ENCODE measurements at places on chromosomes 3 and 15.

- no peak for DNase-seq
Measured at GRCh38 chr3:32978331-32978730, 26.9 kb downstream of the CCR4 start.

DNA sequence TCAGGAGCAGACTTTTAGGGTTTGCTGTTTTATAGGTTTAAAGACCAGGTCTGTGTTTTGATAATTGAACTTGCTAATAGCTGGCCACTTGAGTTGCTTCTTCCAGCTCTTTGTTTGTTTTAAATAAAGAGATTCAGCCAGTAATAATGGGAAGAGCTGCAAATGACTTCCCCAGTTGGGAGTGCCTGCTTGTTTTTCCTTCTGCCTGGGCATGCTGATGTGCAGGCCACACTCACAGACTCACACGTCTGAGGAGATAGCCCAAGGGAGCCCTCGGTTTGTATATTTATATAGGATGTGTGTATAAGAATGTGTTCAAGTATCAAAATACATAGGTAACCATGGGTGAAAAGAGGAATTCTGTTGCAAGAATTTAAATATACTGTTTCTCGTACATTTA lies 78.2 kb upstream of the BOC start:
- no peak for DNase-seq

DNA sequence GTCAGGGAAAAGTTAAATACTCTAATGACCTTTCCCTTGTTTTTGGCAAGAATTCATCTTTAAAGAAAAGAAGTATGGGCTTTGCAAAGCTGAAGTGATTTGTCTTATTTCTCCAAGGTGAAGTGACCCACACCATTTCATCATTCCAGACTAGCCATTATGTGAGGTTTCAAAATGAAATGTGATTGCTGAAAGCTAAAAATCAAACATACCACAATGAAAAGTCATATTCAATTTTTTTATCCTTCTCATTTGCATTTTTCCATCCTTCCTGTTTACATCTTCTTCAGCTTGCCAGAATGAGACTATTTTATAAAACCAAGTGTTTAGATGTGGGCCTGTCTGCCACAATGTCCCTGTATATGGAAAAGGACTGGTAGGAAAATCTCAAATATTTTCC lies 142.3 kb upstream of the STRIT1 start:
- DNase-seq = no peak

DNA sequence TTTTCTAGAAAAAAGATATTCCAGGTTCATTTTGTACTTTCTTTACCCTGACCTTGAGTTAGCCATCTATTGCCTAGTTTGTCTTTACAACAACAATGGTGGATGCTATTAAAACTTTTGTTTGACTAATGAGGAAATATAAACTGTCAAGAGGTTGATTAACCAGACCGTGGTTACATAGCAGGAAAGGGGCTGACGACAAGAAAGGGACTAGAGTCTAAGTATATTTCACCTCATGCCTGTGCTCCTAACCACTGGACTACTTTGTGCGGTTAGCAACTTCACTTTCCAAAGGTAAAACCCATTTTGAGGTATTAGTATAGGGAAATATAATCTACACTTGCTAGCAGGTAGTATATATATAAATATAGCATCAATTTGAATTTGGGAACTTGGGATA lies 327.1 kb downstream of the SATB1 start:
- DNase-seq = no peak

DNA sequence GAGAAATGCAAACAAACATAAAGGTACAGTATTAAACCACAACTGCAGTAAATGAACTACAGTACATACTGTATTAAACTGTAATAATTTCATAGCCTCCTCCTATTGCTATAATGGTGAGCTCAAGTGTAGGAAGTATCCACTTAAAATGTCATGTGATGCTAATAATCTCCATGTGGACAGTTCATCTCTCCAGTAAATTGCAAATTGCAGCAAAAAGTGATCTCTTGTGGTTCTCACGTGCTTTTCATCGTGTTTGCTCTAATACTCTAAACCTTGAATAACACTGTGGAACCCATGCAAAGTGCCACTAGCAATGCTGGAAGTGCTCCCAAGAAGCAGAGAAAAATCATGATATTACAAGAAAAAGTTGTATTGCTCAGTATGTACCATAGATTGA lies 9.2 kb upstream of the FNDC3B start:
- no peak for DNase-seq

DNA sequence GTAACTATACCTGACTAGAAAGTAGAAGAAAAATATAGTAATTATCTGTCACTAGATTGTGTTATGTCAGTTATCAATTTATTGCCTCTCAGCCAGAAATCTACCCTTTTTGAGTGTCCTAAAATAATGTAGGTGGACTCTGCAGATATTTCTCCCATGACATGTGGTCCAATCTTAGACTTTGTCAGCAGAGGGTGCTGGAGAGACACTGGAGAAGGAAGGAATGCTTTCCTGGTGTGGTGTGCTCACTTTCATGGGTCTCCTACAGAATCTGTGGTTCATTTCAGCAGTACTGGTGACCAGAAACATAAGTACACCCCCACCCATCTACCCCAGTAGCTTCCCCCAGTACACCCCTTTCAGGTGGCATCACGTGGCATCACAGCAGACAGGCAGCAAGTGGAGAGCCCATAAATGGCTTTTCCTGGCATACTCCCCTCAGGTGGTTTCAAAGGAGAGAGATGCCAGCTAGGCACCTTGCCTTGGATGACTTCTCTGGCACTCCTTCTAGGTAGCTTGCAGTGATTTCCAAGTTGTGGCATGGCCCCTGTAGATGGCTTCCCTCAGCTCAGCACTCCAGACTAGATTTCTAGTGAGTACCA lies 114.7 kb downstream of the GADL1 start:
- DNase-seq = no peak

DNA sequence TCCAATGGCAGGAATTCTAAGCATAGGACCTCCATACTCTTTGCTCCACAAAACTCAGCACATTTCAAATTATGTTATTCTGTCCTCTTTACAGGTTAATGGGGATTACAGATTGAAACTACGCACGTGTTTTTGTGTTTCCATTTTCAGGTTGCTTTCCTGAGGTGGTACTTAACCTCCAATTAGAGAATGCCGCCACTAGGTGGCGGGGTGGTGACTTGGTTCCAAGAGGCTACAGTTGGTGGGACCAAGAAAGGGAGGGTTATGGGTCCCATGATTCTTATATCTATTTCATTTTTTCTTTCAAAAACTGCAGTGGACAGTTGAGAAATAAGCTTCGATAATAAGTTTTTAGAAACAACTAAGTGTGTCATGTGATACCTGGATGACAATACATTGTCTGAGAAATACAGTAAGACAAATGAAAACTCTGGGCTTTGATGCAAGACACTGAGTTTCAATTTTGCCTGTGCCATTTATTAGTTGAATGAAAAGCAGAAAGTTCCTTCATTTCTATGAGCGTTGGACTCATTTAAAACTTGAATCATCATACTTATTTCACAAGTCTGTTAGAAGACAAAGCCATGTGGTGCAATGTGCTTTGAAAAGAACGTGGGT lies 539.0 kb downstream of the FGF12 start:
- DNase-seq = peak; percentile 1
